Sciatic nerve (tissue), 2 donors: ENCODE measurements at places on chromosomes 12 and 14. TPM values are rescaled to one million over a fixed set of nuclear protein-coding genes. Genes with fewer than 3 reads are reported as not detected.

GRCh38 chr14:59583755-59584154 lies 7.1 kb upstream of the CCDC175 start:
- DNase-seq: no peak

- DNase-seq: no peak
These were observed 18.3 kb upstream of the SLC38A2 start for GRCh38 chr12:46390881-46391280.

GRCh38 chr12:7374423-7375144 lies 69.4 kb downstream of the CD163L1 start:
- no peak for DNase-seq

STK38L gene
- total RNA-seq: 45.1 TPM

GRCh38 chr14:82528016-82528415 lies 994.4 kb upstream of the SEL1L start:
- DNase-seq: no peak

- no peak for DNase-seq
These were observed 78.6 kb upstream of the TBX3 start for GRCh38 chr12:114762490-114763110.

NOPCHAP1 gene
- 10.6 TPM for total RNA-seq

GRCh38 chr12:116484807-116485206 lies 74.4 kb upstream of the MAP1LC3B2 start:
- peak; percentile 78 for DNase-seq

DNA sequence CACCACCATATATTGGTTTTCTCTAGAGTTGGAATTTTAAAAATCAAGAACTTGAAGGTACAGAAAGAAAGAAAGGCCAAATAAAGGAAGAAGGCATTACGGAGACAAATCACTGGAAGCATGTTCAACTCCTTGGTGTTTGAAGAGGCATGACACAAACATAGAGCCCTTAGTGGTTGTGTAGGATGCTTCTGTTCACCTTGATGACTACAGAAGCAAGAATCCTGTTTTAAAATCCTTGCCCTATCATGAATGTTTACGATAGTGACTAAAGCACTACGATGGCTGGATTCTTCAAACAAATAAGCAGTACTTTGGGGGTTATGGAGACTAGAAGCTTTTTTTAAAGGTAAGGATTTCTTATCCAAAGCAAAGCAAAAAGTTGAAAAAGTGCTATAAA lies 10.3 kb upstream of the ISM2 start:
- no peak for DNase-seq

ACSM4 gene
- not detected for total RNA-seq

DNA sequence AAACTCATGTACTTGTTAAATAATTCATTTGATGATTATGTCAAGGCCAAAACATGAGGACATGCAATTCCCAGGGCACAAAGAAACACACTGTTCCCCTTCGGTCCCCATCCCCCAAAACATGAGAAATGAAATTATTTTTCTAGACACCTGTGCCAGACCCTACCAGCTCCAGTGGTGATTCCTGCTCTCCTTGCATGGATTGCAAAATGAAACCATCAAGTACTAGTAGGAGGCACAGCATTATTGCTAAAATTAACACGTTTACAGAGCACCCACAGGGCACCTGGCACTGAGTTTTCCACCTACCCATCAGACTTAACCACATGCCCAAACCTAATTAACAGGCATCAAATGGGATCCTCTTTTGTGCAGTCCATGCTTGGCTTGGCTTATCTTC lies 76.6 kb downstream of the ZFC3H1 start:
- no peak for DNase-seq

PTPRQ gene
- 4.8 TPM for total RNA-seq

GRCh38 chr14:89700801-89701200 lies 253.7 kb downstream of the EFCAB11 start:
- DNase-seq: no peak

DNA sequence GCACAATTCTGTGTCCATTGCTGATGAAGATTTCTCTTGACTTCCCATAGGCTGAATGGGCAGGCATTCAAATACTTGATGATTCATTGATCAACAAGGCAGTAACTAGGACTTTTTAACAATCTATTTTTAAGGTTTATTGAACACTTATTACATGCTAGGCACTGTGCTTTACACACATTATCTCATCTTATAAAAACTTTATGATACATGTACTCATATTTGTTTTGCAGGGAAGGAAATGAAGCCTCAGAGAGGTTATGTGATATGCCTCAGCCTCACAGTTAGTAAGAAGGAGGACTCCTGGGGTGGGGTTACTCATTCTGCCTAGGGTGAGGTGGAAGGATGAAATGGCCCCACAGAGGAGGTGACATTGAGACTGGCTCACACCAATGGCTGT lies 12.9 kb upstream of the EMP1 start:
- DNase-seq: no peak

CACNA2D4 gene
- total RNA-seq: 5.9 TPM

DNA sequence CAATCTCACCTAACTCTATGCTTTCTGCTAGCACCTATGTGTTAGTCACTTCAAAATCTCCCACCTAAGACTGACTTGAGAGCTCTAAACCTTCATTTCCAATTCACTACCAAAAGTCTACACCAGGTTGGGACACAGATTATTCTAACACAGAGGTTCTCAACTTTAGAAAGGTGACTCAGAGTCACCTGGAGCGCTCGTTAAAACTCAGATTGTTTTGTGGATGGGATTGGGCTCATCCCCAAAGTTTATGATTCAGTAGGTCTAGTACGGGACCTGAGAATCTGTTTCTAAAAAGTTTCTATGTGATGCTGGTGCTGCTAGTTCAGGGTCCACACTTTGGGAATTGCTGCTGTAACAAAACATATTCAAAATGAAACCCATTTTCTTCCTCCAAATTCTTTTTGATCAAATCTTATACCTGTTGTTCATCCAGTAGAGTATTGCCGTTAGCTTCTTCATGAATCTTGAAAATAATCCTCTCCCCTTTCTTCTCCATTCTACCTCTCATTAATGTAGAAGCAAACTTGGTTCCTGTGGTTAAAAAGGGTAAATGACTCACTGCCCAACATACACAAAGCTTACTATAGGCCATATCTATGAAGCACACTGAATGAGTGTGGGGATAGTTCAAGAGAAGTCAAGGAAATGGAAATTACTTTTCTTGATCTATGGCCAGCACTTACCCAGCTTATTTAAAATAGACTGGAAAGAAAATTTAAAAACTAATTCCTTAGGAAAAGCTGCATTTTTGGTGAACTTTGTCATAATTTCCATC lies 206.7 kb downstream of the KIF21A start:
- no peak for DNase-seq

DNA sequence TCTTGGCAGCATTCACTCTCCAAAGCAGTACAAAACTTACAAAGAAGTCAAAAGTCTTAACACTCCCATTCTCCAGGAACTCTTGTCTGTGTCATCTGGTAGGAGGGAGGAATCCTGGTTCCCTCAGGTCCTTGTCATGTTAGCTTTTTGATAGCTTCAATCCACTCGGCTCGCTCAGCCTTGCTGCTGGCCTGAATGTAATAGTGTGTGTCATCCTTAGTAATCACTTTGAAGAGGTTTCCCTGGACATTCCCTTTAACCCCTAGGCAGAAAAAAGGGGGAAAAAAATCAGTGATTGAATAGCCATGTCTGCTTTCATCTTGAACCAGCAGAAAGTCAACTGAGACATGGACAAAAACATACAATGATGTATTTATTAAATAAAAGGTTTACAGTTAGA lies 24.8 kb downstream of the PLEK2 start:
- no peak for DNase-seq

DNA sequence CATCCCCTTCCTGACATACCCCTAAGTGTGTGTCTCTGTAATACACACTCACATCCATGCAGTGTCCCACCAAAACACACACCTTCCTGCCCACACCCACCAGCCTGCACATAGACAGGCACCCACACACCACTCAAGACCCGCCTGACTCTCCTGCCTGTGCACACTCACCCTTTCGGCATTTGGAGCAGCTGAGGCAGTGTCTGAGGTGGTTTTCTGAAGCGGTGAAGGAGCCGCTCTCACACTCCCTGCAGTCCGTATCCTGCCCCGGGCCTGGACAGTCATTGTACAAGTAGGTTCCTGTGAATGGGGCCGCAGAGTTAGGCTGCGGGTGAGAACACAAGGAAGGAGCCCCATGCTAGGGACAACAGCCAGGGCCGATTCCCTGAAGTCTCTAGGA lies 8.3 kb downstream of the TNFRSF1A start:
- no peak for DNase-seq

RTN1 gene
- 5.4 TPM for total RNA-seq

DNA sequence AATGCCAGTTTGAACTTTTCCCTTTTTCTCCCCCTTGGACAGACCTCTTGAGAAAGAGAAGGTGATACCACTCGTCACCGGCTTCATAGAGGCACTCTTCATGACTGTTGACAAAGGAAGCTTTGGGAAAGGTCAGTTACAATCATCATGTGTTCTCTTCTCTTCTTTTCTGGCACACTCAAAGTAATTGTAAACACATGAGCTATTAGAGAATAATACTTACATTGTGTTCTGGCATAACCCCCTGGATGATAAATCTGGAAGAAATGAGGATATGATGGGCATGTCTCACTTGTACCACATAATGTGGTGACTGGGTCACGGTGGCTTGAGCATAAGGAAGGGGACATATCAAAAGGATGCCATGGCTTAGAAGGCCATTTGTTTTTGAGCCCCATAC lies 20.0 kb downstream of the UTP20 start:
- DNase-seq: no peak

DNA sequence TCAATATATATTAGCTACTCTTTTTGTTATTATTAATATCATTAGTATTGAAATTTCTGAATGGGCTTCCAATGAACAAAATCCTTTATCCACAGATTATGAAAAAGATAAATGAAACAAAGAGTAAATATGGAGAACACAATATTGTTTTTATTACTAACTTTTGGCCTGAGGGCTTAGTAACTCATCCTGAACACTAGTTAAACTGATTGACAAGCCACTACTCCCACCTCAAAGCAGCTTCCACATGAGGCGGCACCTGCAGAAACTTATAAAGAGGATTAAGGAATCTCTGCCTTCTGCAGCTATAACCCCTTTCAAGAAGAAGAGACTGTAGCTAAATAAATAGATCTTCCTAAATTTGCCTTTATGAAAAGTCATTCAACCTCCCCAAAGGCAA lies 187.6 kb upstream of the ALG10 start:
- no peak for DNase-seq

DNA sequence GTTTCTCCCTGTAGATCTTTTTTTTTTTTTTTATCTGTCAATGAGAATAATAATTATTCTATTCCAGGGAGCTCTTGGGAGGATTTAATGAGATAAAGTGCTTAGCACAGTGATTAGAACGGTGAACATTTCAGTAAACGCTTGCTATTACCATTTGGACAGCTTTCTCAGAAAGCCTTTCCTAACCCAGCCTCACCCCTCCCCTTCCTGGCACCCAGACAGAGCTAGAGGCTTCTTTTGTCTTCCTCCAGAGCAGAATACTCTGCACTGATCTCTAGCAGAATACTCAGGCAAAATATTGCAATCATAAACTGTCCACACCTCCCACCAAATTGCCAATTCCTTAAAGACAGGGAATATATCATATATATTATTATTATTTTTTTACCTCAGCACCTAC lies 66.6 kb downstream of the ERGIC2 start:
- no peak for DNase-seq

PPP2R5E gene
- total RNA-seq: 37.6 TPM

- DNase-seq: no peak
These were observed 423.3 kb downstream of the FLRT2 start for GRCh38 chr14:85953265-85953664.

GRCh38 chr12:108066583-108067577 lies 62.2 kb upstream of the WSCD2 start:
- DNase-seq: no peak
